ENCODE measurements at places on chromosomes 1 and 21.

- no peak for DNase-seq
Observed at GRCh38 chr1:3703786-3704371, 48.4 kb upstream of the CCDC27 start.

DNA sequence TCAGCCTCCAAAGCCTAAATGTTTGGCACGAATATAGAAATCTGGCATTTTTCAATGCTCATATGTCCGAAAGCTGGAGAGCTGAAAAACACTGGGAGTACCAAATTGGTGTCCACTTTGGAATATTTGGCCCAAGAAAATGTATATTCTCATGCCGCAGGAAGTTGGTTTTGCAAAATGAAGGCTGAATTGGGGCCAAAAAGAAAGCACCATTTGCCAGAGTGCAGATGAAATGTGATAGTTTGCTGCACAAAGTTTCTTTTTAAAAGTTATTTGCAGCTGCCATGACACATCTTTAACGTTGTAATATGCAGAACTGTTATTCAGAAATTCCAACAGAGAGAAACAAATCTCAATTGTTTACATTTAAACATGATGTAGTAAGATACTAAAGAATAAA, 124.2 kb upstream of the LYPLAL1 start:
- no peak for DNase-seq

DNA sequence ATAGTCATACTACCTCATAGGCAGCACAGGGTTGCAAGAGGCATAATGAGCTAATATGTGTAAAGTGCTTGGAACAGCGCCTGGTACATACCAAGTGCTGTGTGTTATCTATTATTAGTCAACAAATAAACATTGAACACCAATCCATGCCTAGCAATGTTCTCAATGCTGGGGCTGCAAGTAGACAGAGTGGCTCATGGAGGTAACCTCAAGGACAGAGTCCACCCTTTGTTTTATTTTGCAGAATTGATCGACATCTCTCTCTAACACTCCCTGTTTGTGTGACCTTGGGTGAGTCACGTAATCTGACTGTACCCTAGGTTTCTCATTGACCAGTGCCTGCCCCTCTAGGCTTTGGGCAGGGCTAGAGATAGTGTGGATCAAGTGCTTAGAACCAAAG, 164.0 kb upstream of the KLHDC7A start:
- no peak for DNase-seq

DNA sequence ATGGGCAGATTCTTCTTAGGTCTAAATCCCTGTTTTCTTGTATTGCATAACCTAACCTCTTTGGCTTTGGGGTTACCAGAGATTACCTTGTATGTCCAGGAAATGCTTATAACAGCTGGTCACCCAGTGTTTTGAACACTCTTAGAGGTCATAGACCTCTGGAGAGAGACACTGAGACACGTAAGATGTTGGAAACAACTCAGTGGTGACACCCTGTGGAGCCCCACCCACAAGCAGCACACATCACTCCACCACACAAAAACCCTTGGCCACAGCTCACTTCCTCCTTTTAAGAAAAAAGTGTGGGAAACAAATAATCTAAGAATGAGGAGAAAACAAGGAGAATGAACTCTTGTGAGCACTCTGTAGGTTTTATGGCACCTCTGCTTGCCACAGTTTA, 26.3 kb upstream of the CYP4B1 start:
- no peak for DNase-seq

DNA sequence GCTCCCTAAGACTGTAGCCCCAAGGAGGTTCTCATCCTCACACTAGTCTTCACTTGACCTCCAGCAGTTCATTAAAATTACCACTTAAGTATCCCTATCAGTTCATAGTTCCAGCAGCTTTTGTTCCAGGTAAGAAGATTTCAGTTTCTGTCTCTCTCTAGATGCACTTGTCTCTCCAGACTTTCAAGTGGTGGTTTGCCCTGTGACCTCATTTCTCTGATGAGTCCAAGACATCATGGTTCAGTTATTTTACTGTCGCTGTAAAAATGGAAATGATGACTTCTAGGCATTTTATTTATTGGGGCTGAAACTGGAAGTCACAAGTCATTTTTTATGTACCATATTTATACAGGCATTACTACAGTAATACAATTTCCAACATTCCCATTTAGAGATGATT, 17.9 kb upstream of the RGS18 start:
- DNase-seq: no peak

DNA sequence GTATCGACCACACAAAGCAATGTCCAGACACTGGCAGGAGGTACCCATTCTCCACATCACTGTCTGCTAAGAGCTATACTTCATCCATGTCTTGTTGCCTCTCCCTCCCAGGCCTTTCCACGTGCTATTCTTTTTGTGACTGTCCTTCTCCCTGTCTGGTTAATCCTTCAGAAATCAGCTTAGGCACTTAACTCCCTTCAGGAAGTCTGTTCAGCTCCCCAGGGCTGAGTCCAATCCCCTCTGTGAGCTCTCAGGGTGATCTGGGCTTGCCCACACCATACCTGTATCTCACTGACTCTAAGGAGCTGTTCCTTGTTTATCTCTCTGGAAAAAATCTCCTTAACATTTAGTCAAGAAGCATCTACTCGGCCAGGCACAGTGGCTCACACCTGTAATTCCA, 69.4 kb downstream of the NID1 start:
- no peak for DNase-seq

Data from HEK293T (cell line).